ENCODE measurements at places on chromosomes 13 and 19.
A peak's percentile ranks its signal among the peaks of the same experiment; 100 is the strongest.

- DNase-seq: no peak
Observed at GRCh38 chr19:36009633-36010379, 1.2 kb upstream of the SYNE4 start.

DNA sequence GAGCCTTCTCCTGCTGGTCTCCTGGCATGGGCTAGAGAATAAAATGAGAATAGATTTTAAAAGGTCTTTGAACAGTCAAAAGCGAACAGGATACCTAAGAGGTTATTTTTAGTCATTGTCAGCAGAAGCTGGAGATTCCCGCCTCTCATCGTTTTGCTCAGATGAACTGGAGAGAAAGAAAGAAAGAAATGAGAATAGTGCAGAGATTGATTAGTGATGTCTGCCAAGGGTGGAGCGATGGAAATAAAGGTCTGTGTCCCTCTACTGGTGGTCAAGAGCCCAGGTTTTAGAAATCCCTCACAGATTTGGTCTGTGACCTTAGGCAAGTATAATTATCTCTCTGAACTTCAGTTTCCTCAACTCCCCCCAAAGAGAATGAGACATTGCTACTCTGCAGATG, 5.3 kb downstream of the NCAN start:
- no peak for DNase-seq

- no peak for DNase-seq
Observed at GRCh38 chr13:110262508-110263291, 44.3 kb downstream of the COL4A1 start.

DNA sequence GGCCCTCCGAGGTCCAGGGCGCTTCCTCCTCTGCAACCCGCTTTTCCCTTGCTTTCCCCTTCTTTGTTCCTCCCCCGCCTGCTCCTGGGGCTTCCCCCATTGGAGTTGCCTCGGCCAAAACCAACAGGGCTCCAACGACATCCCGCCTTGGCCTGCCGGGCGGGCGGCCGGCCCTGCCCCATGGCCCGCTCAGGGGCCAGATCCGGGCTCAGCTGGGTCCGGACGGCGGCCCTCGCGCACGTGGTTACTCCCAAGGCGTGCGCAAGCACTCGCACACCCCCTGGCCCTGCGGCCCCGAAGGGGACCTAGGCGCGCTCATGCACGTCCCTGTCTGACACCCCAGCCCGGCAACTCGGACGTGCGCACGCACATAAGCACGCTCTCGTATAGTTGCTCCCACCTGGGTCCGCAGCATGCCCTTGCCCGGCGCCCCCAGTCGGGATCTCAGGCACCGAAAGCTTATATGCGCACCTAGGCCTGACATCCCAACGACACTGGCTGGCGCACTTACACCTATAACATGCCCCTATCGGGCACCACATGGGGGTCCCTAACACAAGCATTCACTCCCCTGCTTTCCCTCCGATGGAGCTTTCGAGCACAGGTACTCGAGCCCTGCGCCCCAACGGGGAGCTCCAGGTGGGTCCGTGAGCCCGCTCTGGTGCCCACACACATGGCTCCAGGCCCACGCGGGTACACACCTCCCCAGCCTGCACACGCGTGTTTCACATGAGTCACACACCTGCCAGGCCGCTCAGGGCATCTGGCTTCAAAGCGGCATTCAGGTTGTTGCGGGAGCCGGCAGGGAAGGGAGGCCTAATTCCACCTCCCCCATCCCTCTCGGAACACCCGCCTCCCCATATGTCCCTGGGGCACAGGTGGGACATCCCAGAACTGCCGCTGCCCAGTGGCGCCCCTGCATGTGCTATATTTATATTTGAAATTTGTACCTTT, 15.0 kb downstream of the NFIX start:
- DNase-seq: no peak

DNA sequence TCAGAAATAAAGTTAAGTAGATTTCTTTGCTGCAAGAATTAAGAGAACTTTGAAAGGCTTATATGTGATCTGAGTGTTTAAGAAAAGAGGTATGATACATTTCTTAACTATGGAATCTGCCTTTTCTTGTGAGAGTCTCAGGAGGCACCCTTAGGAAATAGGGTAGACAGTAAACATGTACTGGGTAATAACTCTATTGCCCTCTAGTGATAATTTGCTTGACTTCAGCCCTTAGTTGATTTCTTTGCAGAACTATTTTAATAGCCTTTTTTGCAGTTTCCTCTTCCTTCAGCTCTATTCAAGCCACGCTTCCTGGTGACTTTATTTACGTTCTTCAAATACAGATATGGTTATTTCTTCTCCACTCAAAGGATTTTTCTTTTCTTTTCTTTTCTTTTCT, 37.0 kb upstream of the CCNA1 start:
- no peak for DNase-seq

DNA sequence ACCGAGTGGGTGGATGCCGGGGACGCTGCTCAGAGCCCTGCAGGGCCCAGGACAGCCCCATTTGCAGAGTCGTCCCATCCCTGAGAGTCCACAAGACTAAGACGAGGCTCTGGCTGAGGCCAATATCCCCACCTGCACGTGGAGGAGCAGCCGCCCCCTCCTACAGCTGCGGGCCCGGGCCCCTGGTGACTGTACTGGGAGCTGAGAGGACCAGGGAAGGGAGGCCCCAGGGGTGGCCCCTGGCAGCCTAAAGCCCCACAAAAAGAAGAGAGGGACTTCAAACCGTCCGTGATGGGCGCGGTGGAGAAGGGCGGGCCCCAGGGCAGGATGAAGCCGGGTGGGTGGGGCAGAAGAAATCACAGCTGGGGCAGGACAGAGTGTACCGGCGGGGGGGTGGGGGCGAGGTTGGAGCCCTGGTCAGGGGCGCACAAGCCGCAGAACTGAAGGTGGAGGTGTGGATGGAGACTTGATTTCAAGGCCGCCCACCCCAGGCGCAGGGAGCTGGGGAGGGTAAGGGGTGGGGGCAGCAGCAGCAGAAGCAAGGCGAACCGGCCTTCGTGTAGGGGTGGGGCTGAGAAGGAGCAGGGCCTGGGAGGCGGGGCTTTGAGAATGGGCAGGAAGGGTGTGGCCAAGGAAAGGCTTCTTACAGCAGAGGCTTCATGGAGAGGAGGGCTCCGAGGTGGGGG, 12.9 kb downstream of the CFD start:
- DNase-seq: peak; percentile 81

DNA sequence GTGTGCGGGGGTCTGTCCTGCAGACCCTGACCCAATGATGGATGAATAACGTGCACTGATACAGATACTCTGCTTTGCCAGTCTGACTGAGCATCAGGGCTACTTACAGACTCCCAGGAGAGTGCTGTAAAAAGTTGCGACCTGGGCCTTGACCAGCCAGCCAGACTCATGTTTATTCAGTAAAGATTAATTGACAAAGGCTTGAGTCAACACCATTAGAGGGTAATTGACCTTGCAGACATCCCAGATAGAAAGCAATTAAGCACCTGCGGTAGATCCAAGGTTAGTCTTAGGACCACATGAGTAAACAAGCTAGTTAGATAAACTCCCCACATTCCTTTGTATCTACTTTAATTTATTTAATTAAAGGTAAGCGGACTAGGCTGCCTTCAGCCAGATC, 10.4 kb downstream of the NUDT19 start:
- no peak for DNase-seq

DNA sequence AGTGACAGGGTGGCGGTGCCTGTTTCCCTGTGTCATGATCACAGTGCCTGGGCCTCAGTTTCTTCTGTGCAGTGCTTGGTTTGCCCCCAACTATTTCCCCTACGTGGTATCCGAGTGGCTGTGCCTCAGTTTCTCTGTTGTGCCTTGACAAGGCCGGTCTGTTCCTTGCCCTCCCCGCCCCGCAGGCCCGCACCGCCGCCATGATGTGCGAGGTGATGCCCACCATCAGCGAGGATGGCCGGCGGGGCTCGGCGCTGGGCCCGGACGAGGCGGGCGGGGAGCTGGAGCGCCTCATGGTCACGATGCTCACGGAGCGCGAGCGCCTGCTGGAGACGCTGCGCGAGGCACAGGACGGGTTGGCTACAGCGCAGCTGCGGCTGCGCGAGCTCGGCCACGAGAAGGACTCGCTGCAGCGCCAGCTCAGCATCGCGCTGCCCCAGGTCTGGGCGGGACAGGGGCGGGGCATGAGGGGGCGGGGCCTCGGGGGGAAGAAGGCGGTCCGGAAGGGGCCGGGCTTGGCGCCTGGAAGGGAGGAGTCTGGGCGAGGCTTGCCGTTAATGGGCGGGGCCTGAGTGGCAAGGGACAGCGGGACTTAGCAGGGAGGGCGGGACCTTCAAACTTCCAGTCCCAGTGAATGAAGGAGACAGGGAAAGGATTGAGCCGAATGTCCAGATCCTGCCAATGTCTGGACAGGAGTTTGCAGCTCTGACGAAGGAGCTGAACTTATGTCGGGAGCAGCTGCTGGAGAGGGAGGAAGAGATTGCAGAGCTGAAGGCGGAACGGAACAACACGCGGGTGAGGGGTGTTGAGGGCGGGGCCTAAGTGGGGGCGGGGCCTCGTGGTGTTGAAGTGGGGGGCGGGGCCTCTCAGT, 8.6 kb downstream of the PPFIA3 start:
- peak; percentile 94 for DNase-seq

DNA sequence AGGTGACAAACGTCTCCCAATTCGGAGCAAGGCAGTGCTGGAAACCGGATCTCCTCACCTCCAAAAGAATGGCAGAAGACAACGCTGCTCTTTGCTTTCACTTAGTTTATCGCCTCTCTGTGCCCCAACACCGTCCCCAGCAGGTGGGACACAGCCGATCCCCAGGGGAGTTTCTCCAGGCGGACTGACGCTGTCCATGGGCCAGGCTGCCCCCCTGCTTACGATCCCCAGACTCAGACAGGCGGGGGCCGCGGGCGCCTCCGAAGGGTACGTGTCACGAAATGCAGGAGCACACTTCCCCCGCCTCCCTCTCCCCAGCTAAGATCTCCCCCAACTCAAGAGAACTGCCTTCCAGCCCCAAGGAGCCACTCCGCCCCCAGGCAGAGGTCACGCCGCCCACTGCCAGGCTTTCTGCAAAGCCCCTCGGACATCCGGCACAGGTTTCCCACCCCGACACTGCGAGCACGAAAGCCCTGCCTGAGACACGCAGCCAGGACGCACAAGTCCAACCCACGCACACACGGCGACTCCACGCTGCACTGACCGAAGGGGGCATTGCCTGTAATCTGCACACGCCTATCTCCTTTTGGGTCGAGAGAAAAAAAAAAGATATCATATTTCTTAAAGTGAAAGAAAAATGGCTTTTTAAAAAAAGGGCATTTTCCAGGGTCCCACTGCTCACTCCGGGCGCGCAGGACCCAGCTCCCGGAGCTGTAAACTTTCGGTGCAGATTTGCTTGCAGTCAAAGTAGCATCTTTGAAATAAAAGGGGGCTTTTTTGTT, 2.0 kb downstream of the SPRY2 start:
- DNase-seq: peak; percentile 17

DNA sequence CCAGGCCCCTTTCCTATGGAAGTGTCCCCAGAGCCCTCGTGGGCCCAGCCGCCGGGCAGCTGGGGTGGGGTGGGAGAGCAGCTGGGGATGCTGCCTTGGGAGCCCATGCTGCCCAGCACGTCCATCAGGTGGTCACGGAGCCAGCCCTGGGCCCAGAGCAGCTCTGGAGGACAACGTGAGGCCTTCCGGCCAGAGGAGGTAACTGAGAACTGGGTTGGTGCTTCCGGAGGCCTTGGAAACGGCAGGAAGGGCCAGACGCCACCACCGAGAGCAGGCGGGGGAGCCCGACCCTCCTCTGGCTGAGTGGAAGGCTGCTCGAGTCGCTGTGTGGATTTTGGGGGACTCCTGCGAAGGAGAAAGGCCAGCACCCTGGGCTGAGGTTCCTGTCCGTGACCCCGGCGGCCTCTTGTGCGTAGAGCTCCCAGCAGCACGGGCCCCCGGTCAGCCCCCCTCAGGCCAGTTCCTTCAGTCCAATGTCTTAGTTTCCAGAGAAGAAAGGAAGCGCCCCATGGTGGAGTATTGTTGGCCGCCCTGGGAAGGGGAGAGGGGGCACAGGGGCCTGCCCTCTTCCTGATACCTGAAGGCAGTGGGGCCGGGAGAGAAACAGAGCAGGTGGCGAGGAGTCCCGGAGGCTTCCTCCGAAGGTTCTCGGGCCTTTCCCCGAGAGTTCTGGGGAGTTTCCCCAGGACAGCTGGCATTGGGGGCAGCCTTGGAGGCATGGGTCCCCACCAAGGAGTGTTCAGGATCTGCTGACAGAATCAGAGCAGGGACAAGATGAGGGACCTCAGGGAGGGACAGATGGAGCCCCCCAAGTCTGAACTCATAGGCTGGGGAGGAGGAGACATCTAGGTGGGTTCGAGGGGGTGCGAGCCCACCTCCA, 68.8 kb downstream of the MLLT1 start:
- no peak for DNase-seq

DNA sequence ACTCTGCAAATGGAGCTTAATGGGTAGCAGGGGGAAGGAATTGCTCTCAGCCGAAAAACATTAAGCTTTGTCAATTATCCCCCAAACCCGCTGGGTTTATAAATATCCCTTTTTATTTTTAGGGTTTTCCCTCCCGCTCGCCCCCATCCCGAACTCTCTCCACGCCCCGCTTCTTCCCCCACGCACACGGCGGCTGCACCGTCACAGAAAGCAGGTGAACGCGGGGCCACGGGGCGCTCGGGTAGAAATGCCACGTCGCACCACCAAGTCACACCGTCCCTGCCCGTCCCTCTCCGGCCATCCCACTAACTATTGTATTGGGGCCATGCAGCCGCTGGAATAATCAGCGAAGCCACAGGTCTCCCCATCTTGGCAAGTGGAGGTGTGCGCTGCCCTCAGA, 3.5 kb downstream of the PTPRS start:
- no peak for DNase-seq

DNA sequence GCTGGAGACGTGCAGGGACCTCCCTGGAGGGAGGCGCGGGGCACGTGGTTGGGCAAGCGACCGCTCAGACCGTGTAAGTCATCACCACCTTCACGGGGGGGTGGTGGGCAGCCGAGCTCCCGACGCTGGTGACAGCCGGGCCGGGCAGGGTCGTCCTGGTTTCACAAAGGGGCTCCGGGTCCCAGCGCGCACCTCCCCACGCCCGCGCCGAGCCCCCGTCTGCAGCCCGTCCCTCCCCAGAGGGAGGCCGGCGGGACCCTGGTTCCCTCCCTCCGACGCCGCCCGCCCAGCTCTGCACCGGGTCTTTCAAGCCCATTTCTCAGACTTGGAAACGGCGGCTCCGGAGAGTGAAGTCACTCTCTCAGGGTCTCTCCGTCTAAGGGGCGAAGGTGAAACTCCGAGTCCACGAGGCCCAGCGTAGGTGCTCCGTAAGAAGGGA, 729 bp upstream of the ARID3A start:
- no peak for DNase-seq

DNA sequence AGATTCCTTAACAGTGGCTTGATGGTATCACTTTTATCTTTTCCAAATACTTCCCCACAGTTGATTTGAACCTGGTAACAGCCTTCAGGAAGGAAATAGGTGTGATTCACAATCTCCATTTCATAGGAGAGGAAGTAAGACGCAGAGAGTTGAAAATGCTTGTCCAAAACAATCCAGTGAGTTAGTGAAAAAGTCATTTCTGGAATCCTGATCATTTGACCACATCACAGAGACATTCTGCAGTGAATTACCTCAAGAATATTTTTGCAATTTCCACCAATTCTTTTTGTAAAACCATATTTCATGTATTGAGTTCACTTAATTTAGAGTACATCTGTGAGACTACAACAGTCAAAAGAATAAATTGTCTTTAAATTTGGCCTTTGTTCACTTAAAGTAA, 292.8 kb downstream of the DCLK1 start:
- DNase-seq: no peak

GRCh38 chr19:17165715-17166114, 49.4 kb upstream of the USE1 start:
- DNase-seq: no peak

All from stimulated activated CD4-positive, alpha-beta T cell treated with anti-CD3 and anti-CD28 coated beads, Interleukin-2, amount 100 ng/mL, for 24 hours (primary cell).